Forelimb muscle (tissue), 1 donor: ENCODE measurements at places on chromosomes 3 and 15.

DNA sequence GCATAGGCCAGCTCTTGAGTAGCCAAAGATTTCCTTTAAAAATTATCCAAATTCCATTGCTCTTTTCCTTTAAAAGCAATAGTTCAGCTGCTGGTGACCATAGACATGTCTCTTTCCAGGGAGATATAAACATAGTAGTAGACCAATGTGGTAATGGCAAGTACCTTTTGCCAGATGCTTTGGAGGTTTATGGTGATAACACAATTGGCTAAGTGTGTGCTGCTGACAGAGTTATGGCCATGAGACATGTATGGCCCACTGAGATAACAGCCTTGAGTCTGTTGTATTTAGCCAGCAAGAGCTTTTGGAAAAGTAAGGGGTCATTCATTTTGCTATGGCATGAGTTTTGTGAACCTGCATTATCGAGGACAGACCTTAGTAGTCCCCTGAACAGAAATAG is 1146.8 kb downstream of the TUSC7 start:
- no peak for DNase-seq

GRCh38 chr3:128497305-128498126 is 4.5 kb upstream of the GATA2 start:
- no peak for DNase-seq

DNA sequence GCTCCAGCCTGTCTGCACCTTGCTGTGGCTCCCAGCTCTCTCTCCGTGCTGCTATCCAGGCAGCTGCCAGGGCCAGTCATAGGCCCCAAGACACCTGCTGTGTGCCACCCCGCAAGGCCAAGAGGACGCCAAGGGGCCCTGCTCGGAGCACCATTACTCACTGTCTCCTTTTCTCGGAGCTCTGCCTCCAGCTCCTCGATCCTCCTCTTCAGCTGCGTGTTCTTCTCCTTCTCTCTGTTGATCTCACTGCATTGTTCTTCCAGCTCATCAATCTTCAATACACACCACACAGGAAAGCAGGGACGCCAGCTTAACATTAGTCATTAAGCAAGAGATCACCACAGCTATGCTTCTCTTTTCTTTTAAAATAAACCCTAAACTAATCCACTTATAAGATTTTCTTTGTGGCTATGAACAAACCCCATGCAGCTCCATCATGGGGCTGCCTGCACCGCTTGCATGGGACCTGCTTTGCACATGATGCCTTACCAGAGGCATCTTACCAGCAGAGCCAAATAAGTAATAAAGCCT is 42.6 kb downstream of the WHAMM start:
- DNase-seq = no peak

- no peak for DNase-seq
Observed at GRCh38 chr3:124841517-124841916, 45.6 kb downstream of the ITGB5 start.

DNA sequence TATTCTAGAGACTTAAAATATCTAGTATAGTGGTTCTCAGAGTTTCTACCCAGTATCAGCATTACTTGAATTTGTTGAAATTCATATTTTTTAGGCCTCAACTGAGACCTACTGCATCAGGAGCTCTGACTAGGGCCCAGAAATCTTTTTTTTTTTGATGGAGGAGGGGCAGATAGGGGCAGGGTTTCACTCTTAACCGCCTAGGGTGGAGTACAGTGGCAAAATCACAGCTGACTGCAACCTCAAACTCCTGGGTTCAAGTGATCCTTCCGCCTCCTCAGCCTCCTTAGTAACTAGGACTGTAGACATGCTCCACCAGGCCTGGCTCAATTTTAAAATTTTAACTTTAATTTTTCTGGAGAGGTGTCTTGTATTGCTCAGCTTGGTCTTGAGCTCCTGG is 36.6 kb downstream of the CHD2 start:
- no peak for DNase-seq
